ENCODE measurements at places on chromosomes 1 and 21.

DNA sequence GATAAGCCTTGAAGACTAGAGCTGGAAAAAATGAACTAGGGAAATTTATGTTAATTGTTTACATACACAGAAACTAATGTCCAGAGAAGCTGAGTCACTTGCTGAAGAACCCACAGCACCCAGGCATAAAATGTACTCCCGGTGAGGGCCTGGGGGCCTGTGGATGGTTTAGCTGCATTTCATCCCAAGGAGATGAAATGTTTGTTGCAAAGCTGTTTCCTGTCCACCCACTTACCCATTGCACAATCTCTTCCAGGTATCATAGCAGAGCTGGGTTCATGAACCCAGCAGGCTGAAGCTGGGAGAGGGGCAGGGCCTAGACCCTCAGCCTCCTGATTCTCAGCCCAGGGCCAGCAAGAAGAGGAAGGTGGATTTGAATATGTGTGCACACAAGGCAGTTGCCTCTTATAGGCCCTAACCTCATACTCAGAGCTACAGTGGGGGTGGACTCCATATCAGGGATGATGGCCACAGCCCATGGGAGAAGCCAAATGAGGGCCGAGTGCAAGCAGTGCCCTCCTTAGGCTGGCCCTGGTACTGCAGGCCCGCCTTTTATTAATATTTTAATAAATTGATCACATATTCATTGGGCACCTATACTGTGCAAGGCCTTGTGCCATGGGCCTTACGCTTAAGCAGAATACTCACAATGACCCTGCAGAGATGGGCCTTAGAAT is 110.8 kb downstream of the LACTBL1 start:
- no peak for DNase-seq

DNA sequence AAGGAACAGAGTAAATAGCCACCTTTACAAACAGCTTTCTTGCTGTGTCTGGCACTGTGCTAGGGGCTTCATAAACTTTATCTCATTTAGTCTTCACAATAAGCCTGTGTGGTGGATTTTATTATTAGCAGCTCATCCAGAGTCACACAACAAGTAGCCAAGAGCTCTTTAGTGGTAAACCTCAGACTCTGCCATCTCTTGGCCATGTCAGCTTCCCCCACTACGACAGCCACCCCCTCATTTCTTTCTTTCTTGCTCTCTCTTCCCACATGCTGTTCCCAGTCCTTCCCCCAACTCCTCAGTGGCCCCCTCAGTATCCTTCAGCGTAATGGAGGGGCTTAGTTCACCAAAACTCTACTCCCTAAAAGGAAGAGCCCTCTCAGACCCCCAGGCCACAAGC is 1.2 kb upstream of the ZNF683 start:
- DNase-seq, result no peak

- DNase-seq, result no peak
Observed at GRCh38 chr1:229808272-229808671, 182.2 kb downstream of the URB2 start.

GRCh38 chr21:16945580-16945979 is 567.3 kb upstream of the CXADR start:
- no peak for DNase-seq

- no peak for DNase-seq
Observed at GRCh38 chr1:149928401-149928724, 760 bp upstream of the SF3B4 start.

- no peak for DNase-seq
Observed at GRCh38 chr1:176897350-176898236, 266.9 kb downstream of the ASTN1 start.

DNA sequence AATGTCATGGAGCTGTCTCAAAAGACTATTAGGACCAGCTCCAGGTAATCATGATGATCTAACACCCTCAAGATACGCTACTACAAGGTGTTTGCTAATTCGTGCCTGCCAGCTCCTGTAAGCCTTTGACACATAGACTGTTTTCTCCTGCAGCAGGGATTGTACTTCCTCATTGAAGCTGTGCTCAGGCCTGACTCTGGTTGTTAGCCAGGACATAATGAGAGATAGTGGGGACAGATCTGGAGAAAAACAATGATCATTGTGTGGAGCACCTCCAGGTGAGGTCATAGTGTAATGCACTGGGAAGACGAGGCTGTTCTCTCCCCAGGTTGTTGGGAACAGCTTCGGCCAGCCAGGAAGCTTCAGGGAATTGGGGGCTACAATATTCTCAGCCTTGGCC is 94.6 kb downstream of the SETD4 start:
- DNase-seq, result no peak

DNA sequence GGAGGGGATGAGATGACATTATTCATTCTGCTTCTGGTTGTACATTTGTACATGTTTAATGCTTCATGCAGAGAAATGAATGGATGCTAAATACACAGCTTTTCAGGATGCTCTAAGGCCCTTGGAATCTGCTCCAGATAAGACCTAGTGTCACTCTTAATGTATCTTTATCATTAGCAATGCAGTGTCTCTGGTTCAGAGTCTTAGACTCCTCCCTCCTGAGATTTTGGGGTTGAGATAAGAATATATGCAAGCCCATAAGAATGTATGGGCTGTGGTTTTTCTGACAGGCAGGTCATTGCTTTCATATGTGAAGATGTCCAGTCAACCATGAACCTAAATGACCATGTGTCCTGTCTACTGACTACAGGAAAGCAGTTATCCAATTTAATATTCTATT is 415.5 kb downstream of the RPS6KC1 start:
- DNase-seq, result no peak

All from activated effector memory CD4-positive, alpha-beta T cell treated with Interleukin-2 at 50 U/mL for 16 hours (primary cell).